ENCODE measurements at places on chromosomes 2 and 18.

DNA sequence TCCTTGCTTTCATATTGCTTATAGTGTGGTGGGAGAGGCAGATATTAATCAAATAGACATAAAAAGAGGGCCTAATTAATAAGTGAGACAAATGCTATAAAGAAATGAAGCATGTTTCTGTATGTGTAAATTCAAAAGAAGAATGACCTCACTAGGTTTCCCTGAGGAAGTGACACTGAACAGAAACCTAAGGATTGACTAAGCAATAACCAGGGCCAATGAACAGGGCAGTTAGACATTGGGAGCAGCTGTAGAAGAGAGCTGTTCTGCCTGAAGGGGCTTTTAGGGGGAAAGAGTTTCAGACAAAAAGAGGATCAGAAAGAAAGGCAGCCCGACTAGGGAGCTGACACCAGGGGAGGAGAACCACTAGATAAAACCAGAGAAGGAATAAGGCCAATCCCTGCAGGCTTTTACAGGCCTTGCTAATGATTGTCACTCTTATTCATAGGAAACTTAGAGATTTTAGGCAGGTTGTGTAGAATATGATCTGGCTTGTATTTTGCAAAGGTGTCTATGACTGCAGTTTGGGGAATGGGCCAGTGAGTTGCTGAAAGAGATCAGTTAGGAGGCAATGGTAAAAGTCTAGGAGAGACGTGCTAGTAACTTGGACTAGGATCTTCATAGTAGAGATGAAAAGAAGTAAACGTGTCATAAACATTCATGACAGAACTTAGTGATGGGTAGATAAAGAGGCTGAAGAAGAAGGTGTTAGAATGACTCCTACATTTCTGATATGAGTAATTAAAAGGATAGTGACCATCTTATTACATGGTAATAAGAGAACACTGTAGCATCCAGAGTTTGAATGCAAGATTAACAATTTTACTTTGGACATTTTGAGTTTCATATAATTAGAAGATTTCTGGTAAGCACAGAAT, 26.8 kb upstream of the NABP1 start:
- no peak for DNase-seq

- no peak for DNase-seq
These were observed 193.6 kb downstream of the CD226 start for GRCh38 chr18:69754108-69754507.

DNA sequence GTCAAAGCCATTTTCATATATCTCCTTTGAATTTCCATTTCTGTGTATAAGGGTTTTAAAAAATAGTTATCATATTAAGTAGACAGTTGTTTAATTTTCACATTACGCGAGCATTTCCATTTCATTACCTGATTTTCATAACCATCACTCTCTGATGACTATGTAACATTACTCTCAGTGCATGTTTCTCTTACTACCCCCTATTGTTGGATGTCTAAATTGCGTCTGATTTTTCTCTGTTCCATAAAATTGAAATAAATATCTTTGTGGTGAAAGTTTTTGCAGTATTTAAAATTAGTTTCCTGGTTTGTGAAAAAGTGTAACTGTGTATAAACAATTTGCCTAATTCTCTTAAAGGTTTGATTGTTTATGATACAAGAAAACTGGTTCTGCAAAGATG, 123.8 kb downstream of the MYO1B start:
- no peak for DNase-seq

DNA sequence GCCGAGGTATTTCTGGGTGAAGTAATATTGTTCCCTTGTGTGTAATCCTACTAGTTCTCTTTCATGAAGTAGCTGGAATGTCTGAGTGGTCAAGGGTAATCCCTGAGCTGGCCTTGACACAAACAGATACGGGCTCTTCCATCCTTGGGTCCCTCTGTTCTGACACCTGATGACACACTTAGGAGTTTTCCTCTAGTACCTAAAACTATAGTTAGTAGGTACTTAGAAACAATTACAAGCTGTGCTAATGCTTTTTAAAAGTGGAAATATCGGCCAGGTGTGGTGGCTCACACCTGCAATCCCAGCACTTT, 59.2 kb upstream of the IL1R1 start:
- no peak for DNase-seq

DNA sequence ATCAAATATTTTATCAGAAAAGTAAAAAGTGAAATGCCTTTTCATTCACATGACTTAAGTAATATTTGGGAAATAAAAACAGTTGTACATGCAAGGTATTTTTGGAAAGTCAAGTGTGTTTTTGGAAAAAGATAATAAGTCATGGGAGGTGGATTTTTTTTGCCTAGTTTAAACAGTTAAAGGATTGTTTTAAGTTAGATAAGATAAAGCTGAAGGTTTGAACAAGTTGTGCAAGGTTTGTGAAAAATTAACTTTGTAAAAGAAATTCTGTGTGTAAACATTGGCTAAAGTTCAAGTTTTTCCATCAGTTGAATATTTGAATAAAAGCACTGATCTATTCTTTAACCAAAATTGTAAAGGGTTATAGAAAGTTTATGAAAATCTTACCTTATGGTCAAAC, 207.9 kb upstream of the RGPD4 start:
- no peak for DNase-seq

- DNase-seq = no peak
These were observed 233.7 kb downstream of the METTL4 start for GRCh38 chr18:2337552-2338141.

GRCh38 chr18:76488190-76488589, 6.9 kb downstream of the ZNF516 start:
- DNase-seq = no peak

GRCh38 chr2:151030663-151031230, 230.9 kb downstream of the RBM43 start:
- DNase-seq = no peak

DNA sequence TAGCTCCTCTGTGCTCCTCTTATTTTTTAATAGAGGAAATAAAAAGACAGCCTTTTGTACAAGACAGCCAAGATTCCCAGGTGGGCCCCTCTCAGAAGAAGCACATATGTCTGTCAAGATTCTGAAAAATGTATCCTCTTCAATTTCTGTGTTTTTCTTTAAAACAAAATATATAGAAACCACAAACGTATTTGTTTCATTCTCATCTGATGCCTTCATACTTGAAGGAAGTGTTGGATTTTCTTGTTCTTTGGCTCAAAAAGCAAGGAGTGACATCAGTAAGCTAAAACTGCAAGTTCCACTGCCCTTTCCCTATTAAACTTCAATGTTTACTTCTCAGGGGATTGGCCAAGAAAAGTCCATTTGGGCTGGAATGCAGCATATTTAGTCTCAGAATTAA, 193.8 kb upstream of the OSR1 start:
- DNase-seq = no peak

- DNase-seq = no peak
These were observed 151.8 kb downstream of the RDH14 start for GRCh38 chr2:18408638-18409037.

DNA sequence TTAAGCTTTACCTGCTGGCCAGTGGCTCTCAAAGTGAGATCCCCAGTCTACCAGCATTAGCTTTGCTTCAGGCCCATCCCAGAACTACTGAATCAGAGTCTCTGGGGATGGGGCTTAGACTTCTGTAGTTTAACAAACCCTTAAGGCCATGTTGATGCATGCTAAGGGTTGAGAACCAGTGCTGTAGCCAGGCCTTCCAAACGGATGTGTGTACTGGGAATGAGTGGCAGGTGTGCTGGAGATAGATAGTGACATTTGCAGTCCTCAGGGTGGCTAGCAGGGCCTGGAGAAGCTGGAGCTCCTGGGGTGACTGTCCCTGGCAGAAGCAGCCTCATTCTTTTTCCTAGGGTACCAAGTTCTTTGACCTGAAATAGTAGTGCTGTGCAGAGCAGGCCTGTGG, 148.5 kb downstream of the PPP1R1C start:
- DNase-seq = no peak

GRCh38 chr18:55839343-55839742, 251.4 kb upstream of the TCF4 start:
- DNase-seq = no peak

DNA sequence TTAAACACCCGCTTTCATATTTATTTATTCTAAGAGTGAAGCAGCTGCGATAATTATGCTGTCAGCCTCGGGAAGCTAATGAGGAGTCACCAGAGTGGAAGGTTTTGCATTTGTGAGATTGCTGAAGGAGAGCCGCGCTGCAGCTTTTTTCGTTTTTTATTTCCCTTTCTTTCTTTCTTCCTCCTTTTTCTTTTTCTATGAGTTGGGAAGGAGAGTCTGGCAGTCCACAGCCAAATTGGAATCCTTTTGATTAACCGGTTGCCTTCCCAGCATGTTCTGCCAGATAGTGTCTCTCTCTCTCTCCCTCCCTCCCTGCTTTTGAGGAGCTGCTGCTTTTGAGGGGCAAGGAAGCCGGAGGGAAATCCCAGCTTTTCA, 82.1 kb downstream of the CDK15 start:
- no peak for DNase-seq

GRCh38 chr2:40512256-40512655, 60.4 kb upstream of the SLC8A1 start:
- DNase-seq = no peak

- no peak for DNase-seq
These were observed 31.2 kb downstream of the GPC1 start for GRCh38 chr2:240466579-240467148.

DNA sequence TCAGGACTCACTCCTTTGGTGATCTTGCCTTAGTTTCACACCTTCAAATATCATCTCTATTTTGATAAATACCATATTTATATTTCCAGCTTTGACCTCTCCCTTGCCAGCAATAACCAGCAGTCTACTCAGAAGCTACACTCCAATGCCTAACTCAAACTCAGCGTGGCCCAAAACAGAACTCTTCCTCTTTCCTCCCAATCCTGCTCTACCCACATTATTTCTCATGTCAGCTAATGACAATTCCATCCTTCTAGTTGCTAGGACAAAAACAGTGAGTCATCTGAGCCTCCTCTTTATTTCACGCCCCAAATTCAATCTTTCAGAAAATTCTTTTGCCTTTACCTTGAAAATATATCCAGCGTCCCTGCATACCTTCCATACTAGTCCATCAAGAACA, 23.5 kb downstream of the CYRIA start:
- no peak for DNase-seq

DNA sequence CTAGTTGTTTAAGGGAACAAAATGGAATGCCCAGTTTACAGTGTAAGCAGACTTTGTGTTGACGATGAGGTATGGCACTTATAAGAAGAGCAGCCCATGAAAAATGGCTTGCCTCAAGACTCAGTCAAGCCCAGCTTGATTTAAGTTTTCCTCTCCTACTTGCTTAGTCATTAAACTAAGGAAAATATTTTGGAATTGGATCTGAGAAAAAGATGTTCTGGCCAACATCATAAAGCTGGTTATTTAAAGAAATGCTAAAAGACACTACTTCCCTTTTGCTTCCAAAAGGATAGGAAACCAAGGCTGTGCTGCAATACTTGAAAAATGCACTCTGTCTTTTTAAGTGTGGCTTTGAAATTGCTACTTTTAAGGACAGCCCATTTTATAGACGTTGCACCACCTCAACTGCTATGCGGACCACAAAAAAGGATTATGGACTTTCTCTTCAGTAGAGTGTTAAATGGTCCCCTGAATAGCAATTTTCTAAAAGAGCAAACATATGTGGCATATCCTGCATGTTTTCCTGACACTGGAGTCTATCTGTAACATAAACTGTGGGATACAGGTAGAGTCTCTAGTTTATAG, 32.1 kb downstream of the CCDC141 start:
- no peak for DNase-seq

DNA sequence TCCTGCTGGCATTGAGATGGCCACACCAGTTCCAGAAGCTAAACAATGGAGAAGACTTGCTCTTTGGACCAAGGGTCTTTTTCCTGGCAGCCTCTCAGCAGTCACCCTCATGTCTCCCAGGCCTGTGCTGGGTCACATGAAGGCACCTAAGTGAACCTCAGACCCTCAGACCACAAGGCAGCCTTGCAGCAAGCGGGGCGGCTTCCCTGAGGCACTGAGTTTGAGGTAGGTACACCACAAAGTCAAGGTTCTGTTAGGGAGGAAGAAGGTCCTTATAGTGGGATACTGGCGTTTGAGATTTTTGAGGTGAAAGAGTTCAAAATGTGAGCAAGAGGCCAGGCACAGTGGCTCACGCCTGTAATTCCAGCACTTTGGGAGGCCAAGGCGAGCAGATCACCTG, 8.5 kb upstream of the PRELID3A start:
- DNase-seq = no peak

GRCh38 chr2:67923696-67924095, 139.1 kb downstream of the C1D start:
- no peak for DNase-seq

GRCh38 chr2:73341039-73341438, 44.6 kb upstream of the ALMS1 start:
- DNase-seq = no peak

DNA sequence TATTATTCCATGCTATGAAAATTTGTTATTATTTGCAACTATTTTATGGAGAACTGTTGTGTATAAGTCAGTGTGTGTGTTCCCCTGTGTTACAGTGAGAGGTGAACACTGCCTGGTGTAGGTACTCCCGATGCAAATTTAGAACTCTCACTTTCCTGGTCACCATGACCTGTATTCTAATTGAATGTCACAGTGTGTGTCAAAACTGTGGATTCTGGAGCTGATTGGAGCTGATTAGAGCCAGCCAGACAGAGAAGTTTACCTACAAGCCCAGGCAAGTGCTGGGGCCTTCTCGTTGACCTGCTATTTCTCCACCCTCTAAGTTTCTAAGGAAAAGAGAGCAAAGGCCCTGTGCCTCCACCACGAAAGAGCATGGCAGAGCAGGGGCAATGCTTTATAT, 216.0 kb downstream of the NYAP2 start:
- no peak for DNase-seq

GRCh38 chr2:185676316-185676715, 62.3 kb upstream of the FSIP2 start:
- no peak for DNase-seq

DNA sequence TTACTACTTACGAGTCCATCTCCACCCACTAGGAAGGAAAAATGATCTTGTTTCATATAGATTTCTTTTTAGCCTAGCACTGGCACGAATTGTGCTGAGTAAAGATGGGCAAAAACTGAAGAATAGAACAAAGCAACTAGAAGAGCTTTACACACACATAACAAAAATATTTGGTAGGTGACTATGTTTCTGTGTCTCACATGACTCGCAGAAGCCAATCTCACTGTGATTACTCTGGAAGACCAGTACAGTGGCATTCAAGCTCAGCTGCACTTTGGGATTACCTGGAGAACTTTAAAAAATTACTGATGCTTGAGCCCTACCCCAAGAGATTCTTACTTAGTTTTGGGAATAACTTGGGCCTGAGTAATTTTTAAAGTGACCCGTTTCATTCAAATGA, 378.7 kb downstream of the METTL4 start:
- no peak for DNase-seq
